ENCODE measurements at places on chromosomes 1 and 21.

DNA sequence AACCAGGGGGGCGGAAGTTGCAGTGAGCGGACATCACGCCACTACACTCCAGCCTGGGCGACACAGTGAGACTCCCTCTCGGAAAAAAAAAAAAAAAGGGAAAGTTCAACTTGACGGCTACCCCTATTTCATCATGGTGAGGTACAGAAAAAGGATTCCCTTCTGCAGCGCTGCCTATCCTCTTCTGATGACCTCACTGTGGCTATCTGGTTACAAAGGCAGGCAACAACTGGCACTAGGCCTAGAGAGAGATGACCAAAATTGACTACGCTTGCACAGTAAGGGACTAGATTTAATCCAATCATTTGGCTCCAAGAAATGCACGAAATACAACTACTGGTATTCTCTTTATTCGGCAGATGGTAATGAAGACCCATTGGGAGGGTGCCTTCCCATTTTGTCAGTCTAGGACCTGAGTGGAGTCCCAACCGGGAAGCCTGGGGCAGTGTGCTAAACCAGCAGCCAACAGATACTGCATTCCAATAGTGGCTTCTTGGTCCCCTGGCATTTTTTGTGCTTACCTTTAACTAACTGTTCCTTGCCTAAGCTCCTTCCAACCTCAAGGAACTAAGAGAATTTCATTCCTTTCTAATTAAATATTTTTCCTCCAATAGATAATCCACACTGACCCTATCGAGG, 36.6 kb downstream of the ITPKB start:
- DNase-seq = no peak

- DNase-seq = no peak
Measured at GRCh38 chr1:224333939-224334786, 4.2 kb upstream of the NVL start.

DNA sequence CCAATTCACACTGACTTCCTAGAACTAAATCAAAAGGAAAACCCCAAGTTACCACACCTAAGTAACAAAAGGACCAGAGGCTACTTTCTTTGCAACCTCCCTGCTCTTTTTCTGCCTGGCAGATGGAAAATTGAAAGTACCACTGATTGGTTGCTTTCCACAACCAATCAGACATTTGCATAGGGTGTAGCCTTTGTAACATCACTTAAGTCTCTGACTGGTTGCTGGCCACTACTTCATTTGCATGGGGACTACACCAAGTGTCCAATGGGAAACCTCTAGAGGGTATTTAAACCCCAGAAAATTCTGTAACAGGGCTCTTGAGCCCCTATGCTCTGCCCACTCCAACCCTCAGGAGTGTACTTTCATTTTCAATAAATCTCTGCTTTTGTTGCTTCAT, 365.0 kb downstream of the LTN1 start:
- no peak for DNase-seq

DNA sequence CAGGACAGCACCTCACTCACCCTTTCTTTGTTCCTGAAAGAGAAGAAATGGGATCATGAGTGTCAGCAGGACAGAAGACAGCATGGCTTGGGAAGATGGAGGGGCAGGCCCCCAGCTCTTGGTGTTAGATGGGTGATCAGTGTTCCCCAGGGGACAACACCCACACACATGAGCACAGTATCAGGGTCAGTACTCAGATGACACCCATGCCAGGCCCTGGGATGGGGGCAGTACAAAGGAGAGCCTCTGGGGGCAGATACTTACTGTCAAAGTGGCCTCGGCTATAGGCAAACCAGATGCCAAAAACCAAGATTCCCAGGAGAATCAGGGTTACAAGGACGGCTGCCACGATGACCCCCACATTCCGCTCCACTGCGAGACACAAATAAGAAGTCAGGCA, 21.6 kb downstream of the F11R start:
- DNase-seq = no peak

GRCh38 chr1:156641761-156642264, at the start of gene BCAN:
BCAN (plus strand) TSS chr1:156642117; CDS start chr1:156646055, 3,938 bp downstream.
- DNase-seq = no peak

DNA sequence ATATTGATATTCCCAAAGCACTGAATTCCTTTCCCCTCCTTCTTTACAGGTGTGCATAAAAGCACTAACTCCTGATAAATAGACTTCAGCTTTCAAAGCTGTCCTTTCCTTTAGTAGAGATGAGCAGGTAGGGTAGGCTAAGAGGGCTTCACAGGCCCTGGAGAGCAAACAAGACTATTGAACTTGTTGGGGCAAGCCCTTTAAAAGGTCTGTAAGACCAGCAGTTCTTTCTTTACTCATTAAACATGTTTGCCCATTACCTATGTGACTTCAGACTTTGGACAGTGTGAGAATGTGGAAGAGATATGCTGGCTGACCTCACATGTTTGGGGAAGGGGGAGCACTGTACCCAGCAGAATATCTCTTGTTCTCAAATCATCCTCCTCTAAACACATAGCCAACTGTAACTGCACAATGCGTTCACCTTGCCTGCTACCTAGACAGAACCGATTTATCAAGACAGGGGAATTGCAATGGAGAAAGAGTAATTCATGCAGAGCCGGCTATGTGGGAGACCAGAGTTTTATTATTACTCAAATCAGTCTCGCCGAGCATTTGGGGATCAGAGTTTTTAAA, 27.1 kb upstream of the HAO2 start:
- no peak for DNase-seq

- DNase-seq = peak; percentile 4
Measured at GRCh38 chr1:159197561-159198557, 6.8 kb upstream of the ACKR1 start.

DNA sequence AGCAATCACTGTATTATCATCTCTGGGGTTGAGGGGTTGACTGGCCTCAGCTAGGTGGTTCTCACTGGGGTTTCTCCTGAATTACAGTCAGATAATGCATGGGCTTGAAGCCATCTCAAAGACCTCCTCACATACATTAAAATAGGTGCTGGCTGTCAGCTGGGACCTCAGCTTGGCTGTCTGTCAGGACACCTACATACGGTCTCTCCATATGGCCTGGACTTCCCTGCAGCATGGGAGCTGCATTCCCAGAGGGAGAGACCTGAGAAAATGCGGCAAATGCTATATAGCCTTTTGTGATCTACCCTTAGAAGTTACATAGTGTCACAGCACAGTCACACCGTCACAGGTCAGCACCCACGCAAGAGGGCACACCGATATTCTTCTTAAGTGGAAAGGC, 93.6 kb downstream of the TSEN15 start:
- DNase-seq = no peak

DNA sequence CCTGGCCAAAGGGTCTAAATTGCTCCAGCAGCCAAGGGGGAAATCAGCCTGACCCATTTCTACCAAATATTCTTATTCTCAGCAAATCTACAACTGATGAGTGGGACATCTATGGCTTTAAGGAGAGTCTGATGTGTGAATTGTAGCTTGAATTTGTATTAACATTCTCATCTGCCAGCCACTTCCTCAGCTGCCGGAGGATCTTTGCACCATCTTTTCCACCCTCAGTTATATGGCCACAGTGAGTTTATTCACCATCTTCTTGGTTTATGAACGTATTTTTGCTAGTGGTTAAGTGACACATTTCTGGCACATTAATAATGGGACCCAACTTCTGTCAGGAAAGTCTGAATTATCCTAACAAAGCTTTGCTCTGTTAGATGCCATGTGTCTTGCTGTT, 69.6 kb downstream of the COLGALT2 start:
- DNase-seq = no peak

- no peak for DNase-seq
Measured at GRCh38 chr1:174197547-174197946, 38.2 kb downstream of the RABGAP1L start.

DNA sequence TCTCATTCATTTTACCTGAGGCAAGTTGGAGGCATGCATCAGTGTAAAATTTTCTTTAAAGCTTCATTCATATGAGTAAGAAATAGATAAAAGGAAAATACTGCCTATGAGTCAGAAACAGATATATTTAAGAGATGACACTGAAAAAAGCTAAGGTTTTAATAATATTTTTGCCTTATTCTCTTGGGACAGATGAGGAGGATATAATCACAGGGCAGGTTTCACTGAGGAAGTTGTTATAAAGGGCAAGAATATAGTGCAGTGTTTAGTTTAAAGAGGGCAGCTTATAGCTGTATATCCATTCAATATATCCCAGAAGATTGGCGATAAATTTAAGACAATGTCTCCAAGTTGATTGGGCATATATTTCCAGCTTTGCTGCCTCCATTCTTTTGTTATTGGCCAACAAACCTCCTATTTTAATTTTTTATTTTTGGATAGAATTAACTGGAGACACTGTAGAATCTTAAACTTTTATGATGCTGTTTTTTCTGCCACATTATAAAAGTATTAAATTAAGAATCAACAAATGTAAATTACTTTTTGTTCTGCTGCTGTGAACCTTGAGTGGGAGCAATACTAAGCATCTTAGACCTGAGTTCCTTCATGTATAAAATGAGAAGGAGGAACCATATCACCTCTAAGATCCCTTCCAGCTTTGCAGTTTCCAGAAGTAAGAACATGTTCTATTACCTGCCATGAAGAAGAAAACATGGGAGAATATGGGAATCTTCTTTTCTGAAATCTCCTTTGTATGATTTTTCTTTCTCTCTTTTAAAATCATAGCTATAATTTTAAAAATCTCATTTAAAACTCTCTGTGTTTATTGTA, 171.6 kb downstream of the S1PR1 start:
- no peak for DNase-seq

GRCh38 chr1:180381184-180381580, 121.2 kb downstream of the ACBD6 start:
- DNase-seq = no peak

- no peak for DNase-seq
Measured at GRCh38 chr21:39168800-39169199, 14.5 kb downstream of the PSMG1 start.

DNA sequence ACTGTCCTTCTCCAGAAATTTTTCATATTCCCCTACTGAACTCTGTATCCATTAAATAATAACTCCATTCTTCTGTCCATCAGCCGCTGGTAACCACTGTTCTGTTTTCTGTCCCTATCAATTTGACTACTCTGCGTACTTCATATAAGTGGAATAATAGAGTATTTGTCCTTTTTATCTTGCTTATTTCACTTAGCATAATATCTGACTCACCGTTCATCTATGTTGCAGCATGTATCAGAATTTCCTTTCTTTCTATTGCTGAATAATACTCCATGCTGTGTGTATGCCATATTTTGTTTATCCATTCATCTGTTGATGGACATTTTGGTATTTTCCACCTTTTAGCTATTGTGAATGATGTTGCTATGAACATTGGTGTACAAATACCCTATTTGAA, 71.9 kb downstream of the CEP350 start:
- DNase-seq = no peak

DNA sequence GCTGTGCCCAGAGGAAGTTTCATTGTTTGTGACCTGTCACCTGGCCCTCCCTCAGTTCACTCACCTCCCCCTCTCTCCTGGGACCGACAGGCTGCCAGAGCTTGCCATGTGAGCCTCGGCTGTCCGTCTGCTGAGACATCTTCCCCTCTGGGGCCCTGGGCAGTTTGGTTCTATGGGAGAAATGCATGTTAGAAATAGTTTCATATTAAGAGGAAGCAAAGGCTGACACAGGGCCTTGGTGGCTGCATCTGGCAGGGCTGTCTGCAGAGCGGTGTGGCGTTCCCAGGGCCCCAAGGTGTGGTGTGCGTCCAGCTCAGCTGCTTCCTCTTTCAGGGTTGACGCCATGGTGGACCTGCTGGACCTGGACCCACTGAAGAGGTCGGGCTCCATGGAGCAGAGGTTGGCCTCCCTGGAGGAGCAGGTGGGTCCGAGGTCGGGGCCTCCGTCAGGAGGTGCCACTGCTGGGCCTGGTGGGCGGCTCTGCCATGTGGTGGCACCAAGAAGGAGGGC, 31.9 kb upstream of the LRRC3 start:
- no peak for DNase-seq

DNA sequence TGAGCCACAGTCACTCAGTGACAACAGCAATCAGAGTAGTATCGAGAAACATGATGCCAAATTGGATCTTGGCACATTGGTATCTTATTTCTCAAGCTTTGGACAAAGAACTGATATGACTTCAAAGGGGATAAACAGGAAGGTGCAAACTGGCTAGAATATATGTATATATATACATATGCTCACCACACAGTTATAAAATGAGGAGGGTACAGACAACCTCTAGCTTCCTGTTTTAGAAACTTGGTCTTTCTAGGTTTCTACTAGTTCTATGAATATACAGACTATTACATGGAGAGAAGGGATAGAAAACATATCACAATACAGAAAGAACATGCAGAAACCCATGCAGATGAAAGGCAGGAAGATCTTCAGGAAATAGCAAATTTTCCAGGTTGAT, 292.1 kb upstream of the SNX7 start:
- no peak for DNase-seq

DNA sequence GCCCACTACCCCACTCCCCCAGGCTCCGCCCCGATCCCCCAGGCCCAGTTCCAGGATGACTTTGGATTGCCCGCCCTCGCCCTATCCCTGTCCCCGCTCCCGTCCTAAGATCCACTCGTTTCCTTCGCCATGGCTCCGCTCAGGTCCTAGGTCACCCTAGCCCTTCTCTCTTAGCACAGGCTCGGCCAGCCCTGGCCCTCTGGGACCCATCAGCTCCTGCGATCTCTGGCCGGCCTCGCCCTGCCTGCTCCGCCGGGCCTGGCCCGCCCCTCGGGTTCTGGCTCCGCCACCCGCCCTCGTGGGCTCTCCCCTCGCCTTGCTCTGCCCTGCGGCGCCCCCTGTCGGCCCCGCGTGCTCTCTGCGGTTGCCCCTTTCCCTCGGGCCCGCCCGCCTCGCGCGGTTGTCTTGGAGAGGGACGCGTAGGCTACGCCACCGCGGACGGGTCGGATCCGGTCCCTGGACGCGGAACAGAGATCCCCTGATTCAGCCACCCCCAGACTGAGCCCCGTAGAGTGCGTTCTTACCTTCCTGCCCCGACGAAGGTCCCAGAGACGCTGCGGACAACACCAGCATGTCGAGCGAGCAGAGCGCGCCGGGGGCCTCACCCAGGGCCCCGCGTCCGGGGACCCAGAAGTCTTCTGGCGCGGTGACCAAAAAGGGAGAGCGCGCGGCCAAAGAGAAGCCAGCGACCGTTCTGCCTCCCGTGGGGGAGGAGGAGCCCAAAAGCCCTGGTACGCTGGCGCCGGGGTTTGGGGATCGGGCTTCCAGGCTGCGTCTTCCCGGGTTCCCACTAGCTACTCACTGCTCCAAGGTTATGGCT, at the start of gene LRRC71:
LRRC71 (plus strand) TSS at position 400 of the 820 bp plus-strand sequence; CDS start at position 572, 172 bp downstream.
- peak; percentile 71 for DNase-seq

GRCh38 chr21:25563361-25564116, 43.7 kb downstream of the MRPL39 start:
- DNase-seq = no peak

- no peak for DNase-seq
Measured at GRCh38 chr1:239225396-239225795, 161.0 kb upstream of the CHRM3 start.

GRCh38 chr21:41277846-41278245, 38.8 kb upstream of the FAM3B start:
- no peak for DNase-seq

- DNase-seq = no peak
Measured at GRCh38 chr1:203537806-203538464, 44.0 kb downstream of the OPTC start.

Data from T-cell (primary cell).